Stimulated activated CD4-positive, alpha-beta T cell treated with anti-CD3 and anti-CD28 coated beads, Interleukin-1b, Interleukin-23, amount 100 ng/mL, for 24 hours (primary cell): ENCODE measurements at places on chromosomes 7 and 10.

GRCh38 chr10:97117372-97117771 is 68.4 kb downstream of the SLIT1 start:
- no peak for DNase-seq

DNA sequence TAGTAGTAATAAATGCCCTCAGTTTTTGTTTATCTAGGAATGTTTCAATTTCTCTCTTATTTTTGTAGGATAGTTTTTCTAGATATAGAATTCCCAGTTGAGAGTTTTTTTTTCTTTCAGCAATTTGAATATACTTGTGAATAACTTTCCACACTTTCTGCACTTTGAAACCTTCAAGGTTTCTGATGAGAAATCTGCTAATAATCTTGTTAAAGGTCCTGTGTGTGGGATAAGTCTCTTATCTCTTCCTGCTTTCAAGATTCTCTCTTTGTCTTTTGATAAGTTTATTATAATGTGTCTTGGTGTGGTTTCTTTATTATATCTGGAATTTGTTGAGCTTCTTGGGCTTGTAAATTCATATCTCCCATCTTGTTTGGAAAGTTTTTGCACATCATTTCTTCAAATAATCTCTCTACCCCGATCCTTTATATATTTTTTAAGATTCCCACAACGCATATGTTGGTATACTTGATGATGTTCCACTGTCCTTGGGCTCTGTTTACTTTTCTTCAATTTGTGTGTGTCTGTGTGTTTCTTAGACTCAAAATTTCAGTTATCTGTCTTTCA is 103.5 kb downstream of the MKX start:
- no peak for DNase-seq

- DNase-seq, result no peak
Observed at GRCh38 chr7:139942636-139943035, 113.6 kb downstream of the TBXAS1 start.

- DNase-seq, result no peak
Observed at GRCh38 chr10:3896161-3896560, 111.2 kb upstream of the KLF6 start.

DNA sequence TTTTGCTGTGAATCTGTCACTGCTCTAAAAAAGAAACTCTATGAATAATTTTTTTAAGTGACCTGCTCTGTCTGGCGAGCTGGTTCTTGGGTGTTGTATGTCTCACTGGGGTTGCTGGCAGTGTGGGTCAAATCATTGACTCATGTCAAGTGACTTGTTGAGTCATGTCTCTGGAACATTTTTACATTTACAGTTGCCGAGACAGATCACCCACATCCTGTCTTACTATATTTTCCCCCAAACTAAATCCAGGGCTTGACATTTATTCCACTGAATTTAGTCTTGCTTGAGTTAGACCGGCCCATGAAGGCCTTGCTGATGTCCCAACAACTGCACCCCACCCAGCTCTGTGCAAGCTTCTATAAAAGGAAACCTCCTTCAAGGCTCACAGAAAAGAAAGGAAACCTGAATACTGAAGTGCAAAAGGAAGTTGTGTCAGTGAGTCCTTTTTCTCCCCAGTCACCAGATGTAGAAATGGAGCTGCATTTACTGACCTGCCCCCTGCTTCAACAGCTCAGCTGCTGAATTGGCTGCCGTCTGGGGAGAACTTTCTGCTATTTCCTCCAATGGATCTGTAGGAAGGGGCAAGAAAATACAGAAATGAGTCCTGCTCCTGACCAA is 290.3 kb downstream of the TNS3 start:
- DNase-seq, result no peak

GRCh38 chr7:157543276-157543675 is 206.5 kb downstream of the DNAJB6 start:
- no peak for DNase-seq

- DNase-seq, result no peak
Observed at GRCh38 chr10:31675726-31676125, 252.9 kb downstream of the ARHGAP12 start.

GRCh38 chr10:22854935-22855421 is 72.9 kb upstream of the ARMC3 start:
- no peak for DNase-seq

DNA sequence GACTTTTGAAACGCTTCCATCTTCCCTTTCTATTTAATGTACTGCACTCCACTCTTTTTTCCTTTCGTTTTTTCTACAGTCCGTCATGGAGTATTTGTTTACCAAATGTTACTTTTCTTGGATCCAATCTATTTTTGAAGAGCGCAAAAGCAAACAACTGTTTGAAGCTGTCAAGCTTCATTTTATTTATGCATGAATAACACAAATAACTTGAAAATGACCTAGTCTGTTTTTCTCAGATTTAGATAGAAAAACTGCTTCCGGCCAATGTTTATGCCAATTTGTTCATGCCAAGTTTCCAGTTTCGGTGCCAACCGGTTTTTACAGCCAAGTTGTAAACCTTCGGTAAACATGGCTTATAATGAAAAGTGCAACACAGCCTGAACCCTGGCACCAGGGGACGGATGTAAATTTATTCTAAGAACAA is 150.9 kb upstream of the KLF6 start:
- DNase-seq, result no peak

DNA sequence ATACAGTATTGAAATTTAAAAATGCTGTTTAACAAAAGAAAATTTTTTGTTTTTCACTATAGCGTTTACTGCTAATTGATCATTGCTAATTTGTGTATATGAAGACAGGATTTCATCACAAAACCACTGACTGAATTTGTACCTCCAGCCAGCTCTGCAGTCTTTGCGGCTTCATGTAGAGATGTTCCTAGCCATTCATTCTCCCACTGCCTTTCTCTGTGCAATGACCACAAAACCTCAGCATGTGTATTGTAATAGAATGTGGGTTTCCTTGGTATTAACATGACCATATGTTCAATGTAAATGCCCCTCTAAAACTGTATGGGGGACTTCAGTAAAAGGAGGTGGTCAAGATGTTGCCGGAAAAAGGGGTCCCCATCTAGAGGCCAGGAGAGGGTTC is 81.1 kb upstream of the STEAP1B start:
- no peak for DNase-seq

DNA sequence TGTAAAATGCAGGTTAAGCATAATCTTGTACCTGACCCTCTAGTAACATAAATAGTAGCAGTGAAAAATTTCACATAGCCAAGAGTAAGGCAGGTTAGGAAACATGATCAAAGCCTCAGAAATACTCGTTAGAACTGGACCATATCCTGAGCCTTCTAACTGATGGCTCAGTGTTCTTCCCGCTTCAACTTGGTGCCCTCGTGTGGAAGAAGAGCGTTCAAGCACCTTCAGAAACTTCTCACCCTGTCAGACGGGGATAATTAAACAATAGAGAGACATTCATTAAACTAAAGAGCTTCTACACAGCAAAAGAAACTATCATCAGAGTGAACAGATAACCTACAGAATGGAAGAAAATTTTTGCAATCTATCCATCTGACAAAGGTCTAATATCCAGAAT is 124.5 kb downstream of the MYOF start:
- no peak for DNase-seq
